HL-60 (cell line): ENCODE measurements at places on chromosomes 5 and 9.

- DNase-seq: peak; percentile 38
These were observed 56.4 kb upstream of the RPL26L1 start for GRCh38 chr5:172902497-172903472.

GRCh38 chr5:68077349-68077894, 138.1 kb upstream of the PIK3R1 start:
- no peak for DNase-seq

GRCh38 chr9:99169982-99170761, 51.6 kb downstream of the ALG2 start:
- no peak for DNase-seq

DNA sequence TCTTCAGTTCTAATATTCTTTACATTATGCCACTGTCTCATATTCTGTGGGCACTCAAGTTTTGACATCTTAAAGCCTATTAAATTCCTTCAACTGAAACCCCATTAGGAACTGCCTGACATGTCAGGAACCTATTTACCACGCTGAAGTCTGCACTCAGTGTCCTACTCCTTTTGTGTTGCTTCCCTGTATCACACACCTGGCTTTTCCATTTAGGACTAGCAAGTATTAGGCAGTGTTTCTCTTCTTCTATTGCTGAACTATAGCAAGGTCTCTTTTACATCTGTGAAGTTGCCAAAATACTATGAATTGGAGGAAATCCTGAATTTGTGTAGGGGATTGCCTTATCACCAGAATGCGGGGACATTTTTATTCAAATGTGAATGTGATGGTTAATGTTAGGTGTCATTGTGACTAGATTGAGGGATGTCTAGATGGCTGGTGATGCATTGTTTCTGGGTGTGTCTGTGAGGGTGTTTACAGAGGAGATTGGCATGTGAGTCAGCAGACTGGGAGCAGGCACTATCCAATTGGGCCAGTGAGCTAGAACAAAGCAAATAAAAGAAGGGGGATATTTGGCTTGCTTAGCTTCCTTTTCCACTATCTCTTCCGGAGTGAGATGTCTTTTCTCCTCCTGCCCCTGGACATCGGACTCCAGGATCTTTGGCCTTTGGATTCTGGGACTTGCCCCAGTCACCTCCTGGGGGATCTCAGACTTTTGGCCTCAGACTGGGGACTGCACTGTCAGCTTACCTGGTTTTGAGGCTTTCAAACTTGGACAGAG, 21.2 kb upstream of the VCAN start:
- no peak for DNase-seq

- DNase-seq: no peak
These were observed 23.2 kb downstream of the PRUNE2 start for GRCh38 chr9:76882686-76883085.

DNA sequence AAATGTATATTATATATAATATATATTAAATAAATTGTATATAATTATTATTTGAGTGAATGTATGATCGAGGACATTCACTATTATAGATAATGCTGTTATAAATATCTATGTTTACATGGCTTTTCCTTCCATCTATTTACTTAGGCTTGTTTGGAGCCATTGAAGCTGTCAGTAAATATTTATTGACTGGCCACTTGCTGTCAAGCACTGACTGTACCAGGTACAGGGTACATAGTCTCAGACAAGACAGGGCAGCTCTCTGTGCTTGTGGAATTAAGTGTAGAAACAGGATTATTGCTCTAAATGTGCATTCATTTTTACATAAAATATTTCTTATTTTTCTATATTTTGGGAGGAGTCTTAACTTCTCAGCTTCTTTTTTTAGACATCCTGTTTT, 16.4 kb downstream of the FAXDC2 start:
- DNase-seq: no peak

DNA sequence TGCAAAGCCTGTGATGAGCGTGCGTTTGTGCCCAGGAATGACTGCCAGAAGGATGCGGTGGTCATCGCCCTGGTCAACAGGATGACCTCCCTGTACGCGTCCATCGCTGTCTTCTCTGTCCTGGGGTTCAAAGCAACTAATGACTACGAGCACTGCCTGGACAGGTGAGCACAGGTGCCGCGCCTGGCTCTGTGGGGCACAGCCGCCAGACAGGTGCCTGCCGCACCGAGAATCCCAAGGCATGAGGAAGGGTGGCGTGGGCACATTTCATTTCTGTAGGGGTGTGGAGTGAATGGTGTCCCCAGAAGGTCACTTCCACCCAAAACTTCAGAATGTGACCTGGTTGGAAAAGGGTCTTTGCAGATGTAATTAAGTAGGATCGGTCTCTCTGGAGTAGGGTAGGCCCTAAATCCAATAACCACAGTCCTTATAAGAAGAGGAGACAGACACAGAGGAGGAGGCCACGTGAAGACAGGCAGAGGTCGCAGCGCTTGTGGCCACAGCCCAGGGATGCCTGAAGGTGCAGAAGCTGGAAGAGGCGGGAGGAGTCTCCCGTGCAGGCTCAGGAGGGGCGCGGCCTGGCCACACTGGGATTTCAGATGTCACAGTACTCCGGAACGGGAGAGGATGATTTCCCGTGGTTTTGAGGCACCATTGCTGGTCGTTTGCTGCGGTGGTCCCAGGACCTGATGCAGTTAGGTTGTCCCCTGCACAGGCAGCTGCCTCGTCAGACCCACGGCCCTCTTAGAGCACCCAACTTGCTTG, 15.5 kb downstream of the SLC6A18 start:
- no peak for DNase-seq

GRCh38 chr9:27601396-27601795, 28.1 kb upstream of the C9orf72 start:
- DNase-seq: no peak

GRCh38 chr9:112145886-112146285, 29.2 kb downstream of the SUSD1 start:
- no peak for DNase-seq

GRCh38 chr9:3332802-3333201, 193.0 kb downstream of the RFX3 start:
- DNase-seq: no peak

DNA sequence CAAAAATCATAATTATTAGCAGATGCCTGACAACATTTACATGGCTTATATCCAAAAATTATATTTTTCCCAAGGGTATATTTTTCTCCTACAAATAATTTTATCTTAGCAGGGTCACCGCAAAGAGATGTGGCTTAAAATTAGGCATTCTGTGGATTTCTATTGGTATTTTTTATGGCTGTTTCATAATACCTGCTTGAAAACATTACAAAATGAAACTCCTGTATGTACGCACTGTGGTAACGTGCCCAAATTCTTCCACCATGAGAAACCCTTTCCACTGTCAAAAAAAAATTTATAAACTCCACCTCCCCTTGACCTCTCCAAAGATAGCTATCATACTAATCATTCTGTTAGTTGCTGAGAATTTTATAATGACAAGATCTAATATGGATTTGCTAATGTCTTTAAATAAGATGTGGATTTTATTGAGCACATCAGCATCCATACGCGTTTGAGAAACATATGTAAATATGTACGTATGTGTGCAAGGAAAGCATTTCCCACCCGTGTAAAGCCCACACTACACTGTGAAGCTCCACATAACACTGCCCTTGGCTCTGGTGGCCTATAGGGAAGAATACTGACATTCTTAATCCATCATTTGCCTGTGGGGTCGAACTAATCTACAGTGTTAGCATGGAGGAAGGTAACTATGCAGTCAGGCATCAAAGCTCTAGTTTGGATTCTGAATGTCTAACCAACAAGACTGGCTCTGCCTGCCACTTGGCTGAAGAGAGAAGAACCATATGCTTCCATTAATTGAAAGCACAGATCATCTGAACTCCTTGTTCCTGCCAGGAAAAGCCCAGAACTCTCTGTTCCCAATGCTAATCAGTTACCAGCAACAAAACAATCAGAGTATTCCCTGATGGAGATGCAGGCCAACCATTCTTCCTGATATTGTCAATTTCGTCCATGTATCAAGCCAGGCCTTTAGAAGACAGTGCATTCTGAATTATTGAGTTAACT, 244.7 kb downstream of the SPOCK1 start:
- DNase-seq: no peak

GRCh38 chr5:149229298-149229937, 42.2 kb upstream of the AFAP1L1 start:
- no peak for DNase-seq

DNA sequence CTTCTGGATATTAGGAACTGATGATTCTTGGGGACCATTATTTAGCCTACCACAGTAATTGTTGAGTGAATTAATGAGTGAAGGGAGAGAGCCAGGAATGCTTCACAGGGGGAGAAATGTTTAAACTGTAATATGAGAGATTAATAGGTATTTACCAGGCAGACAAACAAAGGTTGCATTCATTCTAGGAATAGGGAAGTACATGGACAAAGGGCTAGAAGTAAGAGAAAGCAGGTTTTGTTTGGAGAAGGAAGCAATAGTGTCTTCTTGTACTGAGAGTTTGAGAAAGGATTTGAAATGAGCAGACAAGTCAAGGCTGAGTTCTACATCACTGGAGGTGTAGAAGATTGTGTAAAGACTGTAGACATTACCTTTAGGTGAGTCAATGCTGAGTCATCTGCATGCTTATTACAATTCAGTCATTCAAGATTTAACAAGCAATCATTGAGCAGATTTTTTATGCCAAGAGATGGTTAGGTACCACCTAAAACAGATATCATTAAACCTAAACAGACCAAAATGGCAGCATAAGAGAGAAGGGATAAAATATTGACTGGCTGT, 8.0 kb downstream of the TAF1L start:
- no peak for DNase-seq

DNA sequence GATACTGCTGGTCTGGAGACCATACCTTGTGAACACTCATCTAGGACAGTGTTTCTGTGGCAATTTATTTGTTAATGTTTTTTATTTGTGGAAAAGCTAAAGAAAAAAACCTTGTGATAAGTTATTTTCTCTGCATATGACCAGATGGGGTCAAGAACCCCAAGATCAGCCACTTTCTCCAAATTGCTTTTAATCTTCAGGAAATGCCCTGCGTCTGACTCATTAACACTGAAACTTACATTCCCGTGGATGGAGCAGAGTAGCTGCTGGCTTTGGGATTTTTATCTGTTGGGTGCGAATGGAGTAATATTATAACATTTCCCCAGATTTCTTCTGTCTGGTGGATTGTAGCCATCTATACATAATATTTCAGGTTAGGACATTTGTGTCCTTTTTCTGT, 444.5 kb downstream of the SH3GL2 start:
- DNase-seq: no peak

DNA sequence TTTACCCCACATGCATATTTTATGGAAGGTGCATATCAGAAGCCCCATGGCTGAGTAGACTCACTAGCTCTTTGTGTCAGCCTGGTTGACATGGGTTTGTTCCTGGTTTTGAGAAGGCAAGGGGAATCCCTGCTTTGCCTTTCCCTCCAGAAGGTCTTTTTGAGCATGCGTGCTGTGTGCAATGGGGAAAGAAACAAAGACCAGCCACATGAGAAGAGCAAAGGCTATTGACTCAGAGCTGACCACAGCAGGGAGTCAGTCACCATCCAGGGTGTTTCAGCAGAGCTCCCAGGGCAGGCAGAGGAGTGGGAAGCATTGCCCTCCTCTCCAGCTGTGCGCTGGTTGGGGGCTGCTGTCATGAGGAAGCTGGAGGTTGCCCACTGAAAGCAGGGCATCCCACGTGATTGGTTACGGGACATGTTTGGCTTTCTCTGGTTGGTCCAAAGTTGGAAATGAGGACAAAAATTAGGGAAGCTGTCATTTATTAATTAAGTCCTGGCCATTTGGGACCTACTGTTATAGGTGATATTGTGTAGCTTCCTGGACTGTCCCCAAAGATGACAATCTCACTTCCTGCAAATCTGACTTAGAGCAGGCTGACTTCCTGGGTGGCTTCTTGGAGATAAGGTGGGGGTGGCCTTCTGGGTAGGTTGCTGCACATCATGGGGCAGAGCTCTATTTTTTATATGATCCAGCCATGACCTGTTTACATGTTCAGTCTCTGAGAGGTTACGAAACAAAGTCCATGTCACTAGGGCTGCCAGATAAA, 48.9 kb upstream of the TDRD7 start:
- no peak for DNase-seq

- no peak for DNase-seq
These were observed 40.2 kb downstream of the PDE6A start for GRCh38 chr5:149904293-149904886.

DNA sequence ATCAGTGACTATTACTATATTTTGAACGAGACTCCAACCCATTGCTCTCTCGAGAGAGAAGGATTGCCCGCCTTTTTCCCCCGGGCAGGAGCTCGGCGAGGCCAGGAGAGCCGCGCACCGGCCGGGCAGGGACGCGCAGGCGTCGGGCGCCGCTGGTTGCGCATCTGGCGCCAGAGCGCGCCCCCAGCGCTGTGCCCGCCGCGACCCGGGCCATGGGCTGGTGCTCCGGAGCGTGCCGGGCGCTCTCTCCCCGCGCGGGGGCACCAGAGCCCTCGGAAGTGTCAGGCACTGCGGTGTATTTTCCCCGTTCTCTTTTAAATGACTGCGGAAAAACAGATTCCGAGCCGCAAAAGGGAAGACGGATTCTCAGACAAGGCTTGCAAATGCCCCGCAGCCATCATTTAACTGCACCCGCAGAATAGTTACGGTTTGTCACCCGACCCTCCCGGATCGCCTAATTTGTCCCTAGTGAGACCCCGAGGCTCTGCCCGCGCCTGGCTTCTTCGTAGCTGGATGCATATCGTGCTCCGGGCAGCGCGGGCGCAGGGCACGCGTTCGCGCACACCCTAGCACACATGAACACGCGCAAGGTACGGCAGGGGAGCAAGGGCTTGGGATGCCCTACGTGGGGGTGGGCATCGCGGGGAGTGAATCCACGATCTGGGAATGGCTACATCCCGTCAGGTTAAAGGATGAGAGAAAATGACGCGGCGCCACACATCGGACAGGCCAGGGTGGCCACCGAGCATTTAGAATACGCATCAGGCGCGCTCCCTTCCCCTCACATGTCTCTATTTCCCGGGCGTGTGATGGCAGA, 1.1 kb upstream of the NTRK2 start:
- peak; percentile 67 for DNase-seq

DNA sequence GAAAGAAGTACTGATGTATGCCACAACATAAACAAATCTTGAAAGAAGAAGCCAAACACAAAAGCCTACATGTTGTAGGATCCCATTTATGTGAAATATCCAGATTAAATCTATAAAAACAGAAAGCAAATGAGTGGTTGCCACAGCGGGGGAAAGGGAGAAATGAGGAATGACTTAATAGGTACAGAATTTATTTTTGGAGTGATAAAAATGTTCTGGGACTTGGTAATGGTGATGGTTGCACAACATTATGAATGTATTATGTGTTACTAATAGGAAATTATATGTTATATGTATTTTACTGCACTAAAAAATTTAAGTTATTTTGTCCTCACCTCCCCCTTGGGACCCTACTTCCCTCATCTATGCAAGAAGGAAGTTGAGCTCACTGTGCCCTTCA, 16.4 kb upstream of the TTC1 start:
- no peak for DNase-seq

- no peak for DNase-seq
These were observed 118.2 kb downstream of the VCAN start for GRCh38 chr5:83589786-83590185.

DNA sequence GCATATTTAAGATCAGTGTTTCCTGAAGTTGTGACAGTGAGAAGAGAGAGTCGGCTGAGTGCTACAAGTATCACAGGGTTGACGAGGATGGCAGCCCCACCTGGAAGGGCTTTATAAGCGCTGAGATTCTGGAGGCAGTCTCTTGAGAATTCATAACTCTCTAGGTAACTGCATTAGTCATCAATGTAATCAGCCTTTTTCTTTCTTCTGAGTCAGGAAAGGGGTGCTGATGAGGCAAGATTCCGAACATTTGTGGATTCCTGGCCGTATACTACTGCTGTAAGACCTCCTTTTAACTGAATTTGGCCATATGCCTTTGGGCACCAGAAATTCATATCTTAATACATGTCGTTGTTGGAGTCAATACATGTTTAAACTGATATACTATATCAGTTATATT, 6.6 kb upstream of the RNF20 start:
- no peak for DNase-seq

GRCh38 chr5:171945476-171945875, 61.0 kb downstream of the FBXW11 start:
- no peak for DNase-seq
